Calu3 (cell line): ENCODE measurements at places on chromosomes 5 and 9.

DNA sequence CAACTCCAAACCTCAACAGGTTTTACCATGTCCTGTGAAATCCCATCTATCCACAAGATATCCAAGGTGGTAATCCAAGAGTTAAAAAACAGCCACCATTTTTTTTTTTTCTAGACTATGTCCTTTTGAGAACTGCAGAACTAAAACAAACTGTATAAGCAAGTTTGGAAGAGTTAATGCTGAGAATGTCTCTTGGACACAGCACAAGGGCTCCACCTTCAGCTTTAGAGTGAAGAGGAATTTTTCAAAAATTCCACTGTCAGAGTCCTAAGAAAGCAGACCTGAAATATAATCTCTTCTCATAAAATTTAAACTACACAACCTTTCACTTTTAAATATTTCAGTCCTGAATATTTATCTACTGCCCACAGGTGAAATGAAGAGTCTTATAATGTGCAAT is 167.8 kb upstream of the CCNG1 start:
- DNase-seq = no peak

DNA sequence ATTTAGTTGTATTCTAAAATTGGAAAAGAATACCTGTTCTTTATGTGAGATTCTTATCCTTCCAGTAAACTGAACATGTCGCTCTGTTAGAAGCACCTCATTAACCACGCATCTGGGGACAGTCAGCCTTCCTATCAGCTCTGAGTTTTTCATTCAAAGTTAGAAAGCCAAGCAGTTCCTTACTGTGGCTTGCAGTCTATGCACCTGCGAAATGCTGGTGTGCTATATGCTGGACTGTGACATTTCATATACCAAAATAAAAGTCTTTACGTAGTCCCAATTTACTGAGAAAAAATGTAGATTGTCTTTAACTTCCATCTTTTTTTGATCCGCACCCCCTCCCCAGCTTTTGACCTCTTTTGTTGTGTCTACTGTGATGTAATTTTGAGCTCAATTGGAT is 4.3 kb downstream of the ANP32B start:
- no peak for DNase-seq

DNA sequence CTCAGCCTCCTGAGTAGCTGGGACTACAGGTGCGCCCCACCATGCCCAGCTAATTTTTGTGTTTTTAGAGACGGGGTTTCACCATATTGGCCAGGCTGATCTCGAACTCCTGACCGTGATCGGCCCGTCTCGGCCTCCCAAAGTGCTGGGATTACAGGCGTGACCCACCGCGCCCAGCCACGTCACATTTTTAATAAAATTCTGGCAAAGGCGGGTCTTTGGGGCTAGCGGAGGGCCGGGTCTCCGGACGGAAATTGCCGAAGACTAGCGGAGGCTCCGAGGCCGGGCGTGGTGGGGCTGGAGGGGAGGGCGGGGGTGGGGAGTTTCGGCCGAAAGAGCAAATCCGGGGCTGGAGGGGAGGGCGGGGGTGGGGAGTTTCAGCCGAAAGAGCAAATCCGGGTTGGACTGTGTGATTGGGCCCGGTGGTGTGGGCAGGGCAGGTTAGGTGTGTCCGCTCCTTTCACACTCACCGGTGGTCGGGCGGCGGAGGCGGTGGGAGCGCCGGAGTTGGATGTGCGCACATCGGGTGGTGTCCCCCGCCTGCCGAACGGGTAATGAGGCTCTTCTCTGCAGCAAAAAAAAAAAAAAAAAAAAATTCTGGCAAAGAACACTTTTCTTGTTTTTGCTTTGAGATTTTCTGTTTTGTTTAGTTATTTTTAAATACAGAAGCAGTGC is 27.1 kb downstream of the RUFY1 start:
- DNase-seq = no peak

DNA sequence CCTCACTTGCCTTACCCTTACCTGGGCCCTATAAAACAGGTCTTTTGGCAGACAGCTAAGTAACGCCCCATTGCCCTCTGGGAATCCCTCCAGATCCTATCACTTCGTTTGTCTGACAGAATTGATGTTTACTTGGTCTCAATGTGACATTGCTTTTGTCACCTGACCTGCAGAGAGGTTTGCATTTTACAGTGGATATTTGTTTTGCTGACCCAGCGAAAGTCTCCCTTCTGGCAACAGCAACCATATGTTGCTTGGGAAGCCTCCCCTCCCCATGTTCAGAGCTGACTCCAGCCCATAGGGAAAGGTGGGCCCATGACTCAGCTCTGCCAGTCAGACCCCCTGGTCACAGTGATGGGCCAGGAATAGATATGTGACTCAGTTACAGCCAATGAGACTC is 54.0 kb upstream of the LARP1 start:
- DNase-seq = no peak

- no peak for DNase-seq
These were observed 186.7 kb downstream of the PARP8 start for GRCh38 chr5:50853151-50853550.

DNA sequence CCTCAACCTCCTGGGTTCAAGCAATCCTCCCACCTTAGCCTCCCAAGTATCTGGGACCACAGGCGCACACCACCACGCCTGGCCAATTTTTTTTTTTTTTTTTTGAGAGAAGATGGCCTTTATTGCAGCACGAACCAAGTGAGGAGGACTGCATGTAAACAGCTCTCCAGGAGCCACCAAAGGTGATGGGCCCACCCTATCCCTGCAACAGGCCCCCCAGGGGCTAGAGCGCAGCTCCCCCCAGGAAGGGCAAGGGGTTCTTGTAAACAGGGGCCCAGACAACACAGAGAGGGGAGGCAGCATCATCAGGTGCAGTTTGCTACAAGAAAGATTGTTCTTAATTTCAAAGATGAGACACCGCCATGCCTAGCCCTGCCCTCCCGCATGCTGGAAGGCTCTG is 12.6 kb upstream of the EGR1 start:
- no peak for DNase-seq

DNA sequence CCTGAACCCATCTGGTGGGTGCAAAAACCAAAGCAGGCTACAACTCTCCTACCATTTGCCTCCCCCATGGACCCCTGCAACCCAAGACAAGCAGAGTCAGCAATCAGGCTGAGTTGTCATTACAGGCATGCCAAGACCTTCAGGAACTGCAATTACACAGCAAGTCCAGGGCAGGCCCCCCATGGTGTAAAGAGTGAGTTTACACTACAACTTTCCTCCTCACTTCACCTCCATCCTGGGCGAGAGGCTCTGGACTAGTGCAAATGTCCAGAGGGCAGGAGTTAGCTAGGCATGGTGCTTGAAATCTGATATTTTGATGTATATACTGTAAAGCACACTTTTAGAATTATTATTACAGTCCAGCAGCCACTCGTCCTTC is 7.0 kb upstream of the P4HA2 start:
- DNase-seq = no peak

DNA sequence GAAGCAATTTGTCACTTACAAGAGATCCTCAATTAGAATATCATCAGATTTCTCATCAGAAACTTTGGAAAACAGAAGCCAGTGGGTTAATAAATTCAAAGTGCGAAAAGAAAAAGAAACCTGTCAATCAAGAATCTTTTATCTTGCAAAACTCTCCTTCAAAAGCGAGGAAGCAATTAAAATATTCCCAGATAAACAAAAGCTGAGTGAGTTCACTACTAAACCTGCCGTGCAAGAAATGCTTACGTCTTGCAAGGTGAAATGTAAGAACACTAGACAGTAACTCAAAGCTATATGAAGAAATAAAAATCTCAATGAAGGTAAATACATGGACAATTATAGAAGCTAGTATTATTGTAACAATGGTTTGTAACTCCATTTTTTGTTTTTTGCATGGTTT is 62.8 kb upstream of the IL33 start:
- no peak for DNase-seq

GRCh38 chr5:115577329-115577728 is 24.9 kb downstream of the TICAM2 start:
- DNase-seq = no peak

- DNase-seq = peak; percentile 52
These were observed 8.8 kb upstream of the CLTB start for GRCh38 chr5:176425138-176425537.

- peak; percentile 55 for DNase-seq
These were observed 76.2 kb upstream of the PTPN3 start for GRCh38 chr9:109574061-109574882.

- no peak for DNase-seq
These were observed 41.9 kb downstream of the VAV2 start for GRCh38 chr9:133950192-133950591.

- no peak for DNase-seq
These were observed 65.0 kb downstream of the ROR2 start for GRCh38 chr9:91884696-91885687.

DNA sequence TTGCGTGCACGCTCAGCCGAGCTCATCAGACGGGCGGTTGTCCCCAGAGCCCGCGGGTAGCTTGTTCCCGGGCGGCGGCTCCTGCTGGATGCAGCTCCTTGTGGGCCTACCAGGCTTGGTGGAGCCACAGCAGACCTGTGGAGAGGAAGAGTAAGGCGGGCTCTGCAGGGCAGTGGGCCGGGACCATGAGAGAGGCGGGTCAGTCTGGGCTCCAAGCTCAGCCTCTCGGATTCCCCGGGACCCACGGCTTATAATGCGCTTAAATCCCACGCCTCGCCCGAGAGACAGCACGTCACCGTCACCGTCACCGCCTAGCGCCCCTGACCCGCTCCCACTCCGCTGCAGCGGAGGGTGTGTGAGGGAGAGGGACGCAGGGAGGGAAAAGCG is 1.9 kb upstream of the ANKRD18A start:
- DNase-seq = peak; percentile 20

- DNase-seq = no peak
These were observed 530.4 kb upstream of the CDH9 start for GRCh38 chr5:27568811-27569210.

GRCh38 chr9:19424176-19424779 is 15.5 kb downstream of the ACER2 start:
- DNase-seq = no peak

- no peak for DNase-seq
These were observed 9.1 kb downstream of the MAN1B1 start for GRCh38 chr9:137095664-137096517.

GRCh38 chr5:114243972-114244317 is 117.9 kb upstream of the KCNN2 start:
- no peak for DNase-seq

DNA sequence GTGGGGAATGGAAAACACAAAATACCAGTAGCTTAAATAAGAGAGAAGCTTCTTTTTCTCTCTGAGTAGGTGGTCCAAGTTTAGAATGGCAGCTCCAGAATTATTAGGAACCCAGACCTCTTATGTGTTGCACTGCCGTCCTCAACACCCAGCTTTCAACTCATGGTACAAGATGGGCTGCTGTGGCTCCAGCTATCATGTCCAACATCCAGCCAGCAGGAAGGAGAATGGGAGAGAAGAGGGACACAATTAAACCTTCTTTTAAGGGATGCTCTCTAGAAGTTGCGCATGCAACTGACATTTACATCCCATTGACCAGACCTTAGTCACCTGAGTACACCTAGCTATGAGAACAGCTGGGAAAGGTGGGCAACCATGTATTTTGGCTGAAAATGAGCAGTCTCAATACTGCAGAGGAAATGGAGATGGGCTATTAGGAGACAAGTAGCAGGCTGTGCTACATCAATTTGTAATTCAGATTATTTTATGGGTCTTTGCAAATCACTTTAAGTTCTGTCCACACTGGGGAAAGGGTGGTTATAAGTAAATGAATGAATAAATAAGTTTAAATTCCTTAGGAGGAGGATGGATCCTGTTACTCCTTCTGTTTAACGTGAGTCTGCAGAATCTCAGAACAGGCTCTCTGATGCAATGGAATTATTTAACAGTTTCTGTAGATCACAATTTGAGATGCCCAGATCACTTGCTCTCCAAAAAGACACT is 76.1 kb downstream of the SLC28A3 start:
- DNase-seq = no peak

- no peak for DNase-seq
These were observed 109.4 kb upstream of the LMX1B start for GRCh38 chr9:126504086-126504976.

GRCh38 chr5:167348980-167349379 is 942.5 kb upstream of the WWC1 start:
- DNase-seq = peak; percentile 19

- DNase-seq = peak; percentile 48
These were observed 11.3 kb upstream of the ADAMTS12 start for GRCh38 chr5:33903118-33903517.

- DNase-seq = no peak
These were observed 22.4 kb downstream of the NRG2 start for GRCh38 chr5:140020601-140021177.

DNA sequence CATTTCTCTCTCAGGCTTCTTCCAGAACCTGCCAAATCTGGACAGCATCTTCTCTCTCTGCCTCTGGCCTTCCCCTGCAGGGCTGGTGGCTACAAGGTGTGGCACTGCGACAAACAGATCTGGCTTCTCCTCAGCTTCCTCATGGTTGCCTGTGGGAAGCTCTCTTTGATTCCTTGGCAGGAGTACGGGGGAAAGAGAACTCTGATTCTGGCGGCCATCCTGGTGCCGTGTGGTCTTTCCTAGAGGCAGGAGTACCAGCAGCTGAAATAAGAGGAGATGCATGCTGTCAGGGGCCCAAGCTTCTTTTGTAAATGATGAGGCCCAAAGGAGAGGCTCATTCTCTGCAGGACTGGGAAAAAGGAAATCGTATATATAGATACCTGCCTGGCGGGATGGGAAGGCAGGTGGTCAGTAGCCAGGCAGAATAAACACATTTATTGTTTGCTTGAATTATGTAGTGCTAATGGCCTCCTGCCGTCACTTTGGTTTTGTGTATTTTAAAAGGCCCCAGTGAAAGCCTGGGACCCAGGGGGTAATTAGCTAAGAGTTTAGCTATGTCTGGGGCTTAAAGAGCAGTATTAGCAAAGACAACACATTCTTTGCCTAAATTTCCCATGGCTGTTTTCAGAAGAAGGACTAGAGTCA is at the start of gene CER1:
Gene CER1 (minus strand): TSS at position 343 of the 645 bp plus-strand sequence. CDS start 61 bp downstream, at position 282.
- no peak for DNase-seq

- DNase-seq = no peak
These were observed 39.1 kb downstream of the NIPBL start for GRCh38 chr5:36915653-36916052.

DNA sequence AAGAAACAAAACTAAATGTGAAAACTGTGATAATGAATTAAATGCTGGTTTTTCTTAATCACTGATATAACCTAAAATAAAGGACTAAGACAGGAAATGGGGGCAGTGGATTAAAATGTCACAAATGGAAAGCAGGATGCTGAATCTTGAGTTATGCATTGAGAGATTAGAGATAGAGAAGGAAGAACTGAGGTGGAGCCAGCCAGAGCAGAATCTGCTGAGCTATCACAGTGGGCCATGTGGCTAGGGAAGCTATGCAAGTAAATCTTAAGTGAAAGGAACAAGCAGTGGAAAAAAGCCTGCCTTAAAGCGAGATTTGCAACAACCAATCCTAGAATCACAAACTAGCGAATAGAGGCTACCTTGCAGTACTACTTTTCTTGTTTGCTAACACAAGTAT is 188.5 kb upstream of the RASA1 start:
- no peak for DNase-seq

GRCh38 chr9:5633243-5633642 is 4.3 kb downstream of the RIC1 start:
- no peak for DNase-seq

DNA sequence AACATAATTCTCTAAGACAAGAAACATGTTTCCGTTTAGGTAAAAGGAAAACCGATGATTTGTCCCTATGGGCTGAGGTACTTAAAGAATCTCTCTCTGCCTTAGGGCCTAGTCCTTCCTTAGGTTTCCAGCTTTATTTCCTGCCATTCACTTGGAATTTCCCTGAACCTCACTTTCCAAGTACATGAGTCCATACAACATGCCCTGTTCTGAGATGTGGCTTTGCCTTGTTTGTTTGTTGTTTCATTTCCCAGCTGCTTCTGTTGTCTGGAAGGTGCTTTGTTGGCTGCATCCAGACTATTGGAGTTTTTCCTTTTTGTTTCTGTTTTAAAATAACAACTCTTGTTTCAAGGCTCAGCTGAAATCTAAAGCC is 95.2 kb downstream of the ALDH1A1 start:
- DNase-seq = no peak
